Common myeloid progenitor, CD34-positive (primary cell): ENCODE measurements at places on chromosomes 2 and 18.
A peak's percentile ranks its signal among the peaks of the same experiment; 100 is the strongest.

DNA sequence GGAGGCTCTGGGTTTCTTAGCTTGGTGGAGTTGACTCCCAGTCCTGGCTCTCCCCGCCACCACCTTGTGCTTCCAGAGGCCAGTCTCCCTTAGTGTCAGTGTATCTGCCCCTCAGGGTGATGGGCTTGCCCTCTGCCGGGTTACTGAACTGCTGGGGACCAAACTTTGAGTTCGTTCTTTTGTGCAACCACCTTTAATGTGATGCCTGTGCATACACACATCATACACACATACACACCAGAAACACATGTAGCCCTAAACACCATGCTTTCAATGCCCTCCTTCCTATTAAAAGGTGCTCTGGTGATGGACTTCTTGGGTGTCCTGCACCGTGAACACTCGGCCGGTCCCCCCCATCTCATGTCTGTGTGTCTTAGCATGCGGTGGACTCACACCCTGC is 315.1 kb upstream of the EPAS1 start:
- DNase-seq = no peak

- DNase-seq = no peak
Observed at GRCh38 chr2:36423172-36423571, 67.6 kb downstream of the CRIM1 start.

DNA sequence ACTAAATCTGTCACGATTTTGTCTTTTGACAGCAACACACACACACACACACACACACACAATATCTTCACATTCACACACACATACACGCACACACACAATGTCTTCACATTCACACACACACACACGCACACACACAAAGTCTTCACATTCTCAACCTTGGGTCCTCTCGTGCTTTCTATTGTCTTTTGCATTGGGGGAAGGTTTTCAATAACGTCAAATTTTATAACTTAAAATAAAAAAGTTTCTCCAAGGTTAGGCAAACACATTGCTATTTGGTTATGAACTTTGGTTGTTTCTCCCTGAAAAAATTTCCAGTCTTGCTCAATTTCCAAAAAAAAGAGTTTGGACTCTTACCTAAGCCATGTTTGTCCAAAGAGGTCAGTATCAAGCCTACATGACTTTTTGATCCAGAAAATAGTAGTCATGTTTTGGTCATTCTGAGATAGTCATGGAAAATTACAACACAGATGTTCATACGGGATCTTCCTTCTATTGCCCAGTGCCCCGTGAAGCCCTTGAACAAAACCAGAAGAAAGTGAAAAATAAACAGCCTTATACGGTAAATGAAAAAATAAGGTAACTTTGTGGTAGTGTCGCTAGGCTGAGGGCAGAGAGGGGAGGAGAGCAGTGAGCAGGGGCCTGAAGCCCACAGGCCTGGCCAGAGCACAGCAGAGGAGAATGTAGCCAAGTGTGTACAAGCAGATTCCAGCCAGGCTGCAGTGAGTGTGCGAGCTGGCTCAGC is 542.8 kb upstream of the ID2 start:
- no peak for DNase-seq

DNA sequence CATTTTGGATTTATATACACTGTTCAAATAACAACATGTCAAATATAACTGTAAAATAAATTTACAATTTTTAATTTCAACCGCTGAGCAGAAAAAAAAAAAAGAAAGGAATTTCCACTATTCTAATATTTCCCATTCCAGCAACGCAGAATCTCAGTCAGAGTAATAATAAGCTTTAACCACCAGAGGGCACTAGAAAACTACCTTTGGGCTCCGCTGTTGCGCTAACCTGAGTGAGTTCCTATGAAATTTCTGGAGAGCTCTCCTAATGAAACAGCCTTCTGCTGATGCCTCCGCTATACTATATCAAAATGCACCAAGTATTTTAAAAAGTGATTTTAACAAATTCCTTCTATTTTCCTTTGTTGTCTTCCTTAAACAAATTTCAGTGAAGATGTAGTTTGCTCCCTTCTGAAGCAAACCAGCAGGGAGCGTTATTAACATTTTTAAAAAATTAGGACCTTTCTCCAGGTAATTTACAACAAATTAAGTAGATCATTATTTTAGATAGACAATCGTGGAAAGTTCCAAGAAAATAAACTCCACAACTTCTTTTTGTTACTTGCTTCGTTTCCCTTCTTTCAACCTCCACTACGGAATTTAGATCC is 23.0 kb downstream of the ERMN start:
- DNase-seq = peak; percentile 64

DNA sequence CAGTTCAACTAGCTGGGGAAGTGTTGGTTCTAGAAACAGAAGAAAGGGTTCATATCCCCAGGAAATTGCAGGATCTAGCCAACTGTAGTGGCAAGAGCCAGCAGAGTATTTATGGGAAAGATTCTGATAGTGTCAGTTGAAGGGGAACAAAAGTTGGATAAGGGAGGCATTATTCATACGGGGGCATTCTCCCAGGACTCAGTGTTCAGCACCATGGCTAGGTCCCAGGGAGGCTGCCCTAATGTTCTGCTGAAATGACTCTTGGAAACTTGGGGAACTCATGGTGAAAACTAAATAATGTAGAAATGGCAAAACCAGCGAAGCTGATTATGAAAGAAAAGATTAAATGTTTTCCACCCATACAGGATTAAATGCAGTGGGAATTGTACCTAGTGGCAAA is 543.7 kb downstream of the TRIB2 start:
- DNase-seq = no peak

GRCh38 chr2:132439703-132440398 is 23.2 kb downstream of the GPR39 start:
- DNase-seq = no peak

GRCh38 chr2:224432003-224432579 is 30.2 kb upstream of the FAM124B start:
- DNase-seq = no peak

DNA sequence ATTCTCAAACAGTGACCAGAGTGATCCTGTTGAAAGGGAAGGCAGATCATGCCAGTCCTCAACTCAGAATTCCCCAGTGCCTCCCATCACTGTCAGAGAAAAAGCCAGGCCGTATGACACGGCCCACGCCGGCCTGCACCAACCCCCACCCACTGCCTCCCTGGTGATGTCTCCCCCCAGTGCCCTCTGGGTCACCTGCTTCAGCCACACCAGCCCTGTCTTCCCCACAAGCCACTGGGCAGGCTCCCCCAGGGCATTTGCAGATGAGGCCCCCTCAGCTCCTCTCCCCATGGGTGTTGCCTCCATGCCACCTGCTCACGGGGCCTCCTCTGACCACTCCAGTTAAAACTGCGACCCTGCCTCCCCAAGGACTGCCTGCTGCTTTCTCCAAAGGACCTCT is 169.8 kb downstream of the SH3RF3 start:
- DNase-seq = no peak

GRCh38 chr18:11053293-11053692 is 96.1 kb downstream of the PIEZO2 start:
- DNase-seq = no peak

GRCh38 chr2:15242936-15243461 is 318.1 kb downstream of the NBAS start:
- peak; percentile 28 for DNase-seq

DNA sequence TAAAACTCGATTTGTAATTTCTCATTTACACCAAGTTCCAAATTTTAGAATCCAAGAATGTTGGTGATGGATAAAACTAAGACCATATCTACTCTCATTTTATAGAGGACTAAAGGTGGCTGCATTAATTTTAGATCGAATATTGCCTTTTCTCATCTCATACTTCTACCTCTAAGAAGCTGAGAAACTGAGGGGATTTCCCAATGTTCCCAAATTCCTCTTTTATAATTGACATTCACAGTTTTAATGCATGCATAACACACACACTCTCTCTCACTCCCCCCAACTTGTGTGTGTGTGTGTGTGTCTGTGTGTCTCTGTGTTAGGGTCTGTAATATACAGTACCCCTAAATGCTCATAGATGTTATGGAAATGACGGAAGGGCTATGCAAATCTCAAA is 328.8 kb upstream of the SLC14A2 start:
- DNase-seq = no peak

DNA sequence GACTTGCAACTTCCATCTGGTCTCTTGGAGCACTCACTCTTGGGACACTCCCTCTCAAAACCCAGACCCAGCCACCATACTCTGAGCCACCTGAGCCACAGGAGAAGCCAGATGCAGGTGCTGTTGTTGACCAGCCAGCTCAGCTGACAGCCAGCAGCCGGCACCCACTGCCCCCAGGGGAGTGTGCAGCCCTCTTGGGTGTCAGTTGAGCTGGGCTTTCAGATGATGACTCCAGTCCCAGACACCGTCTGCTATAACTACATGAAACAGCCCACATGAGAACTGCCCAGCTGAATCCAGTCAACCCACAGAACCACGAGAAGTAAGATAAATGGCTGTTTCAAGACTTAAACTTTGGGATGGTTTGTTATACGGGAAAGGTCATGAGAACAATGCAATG is 10.7 kb upstream of the IGFBP2 start:
- no peak for DNase-seq

- no peak for DNase-seq
Observed at GRCh38 chr2:48929571-48930301, 174.2 kb upstream of the LHCGR start.

DNA sequence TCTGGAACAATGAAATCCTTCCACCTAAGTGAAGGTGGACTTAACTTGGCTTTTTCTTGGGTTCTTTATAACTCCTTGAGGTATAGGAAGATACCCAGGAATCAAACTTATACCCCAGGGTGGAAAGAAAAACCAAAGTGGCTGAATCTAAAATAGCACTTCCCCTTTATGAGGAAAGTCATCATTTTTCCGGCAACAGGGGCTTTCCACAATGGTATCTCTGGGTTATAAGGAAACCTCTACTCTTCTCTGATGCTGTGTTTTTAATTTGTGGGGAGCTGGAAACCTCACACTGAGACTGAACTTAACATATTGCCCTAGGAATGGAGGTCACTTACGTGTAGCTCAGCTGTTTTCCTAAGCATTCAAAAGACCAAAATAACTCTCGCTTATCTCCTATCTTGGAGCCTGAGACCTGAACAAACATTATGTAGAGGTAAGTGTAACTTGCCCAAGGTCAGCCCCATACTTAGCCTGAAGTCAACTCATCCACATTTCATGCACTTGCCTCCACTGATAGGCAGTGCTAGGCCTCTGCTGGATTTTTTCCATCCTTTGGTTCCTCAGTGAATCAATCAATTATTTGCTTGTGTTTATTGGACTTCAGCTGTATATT is 117.9 kb downstream of the SETBP1 start:
- peak; percentile 76 for DNase-seq

GRCh38 chr2:74991977-74992376 is 33.5 kb downstream of the POLE4 start:
- no peak for DNase-seq

DNA sequence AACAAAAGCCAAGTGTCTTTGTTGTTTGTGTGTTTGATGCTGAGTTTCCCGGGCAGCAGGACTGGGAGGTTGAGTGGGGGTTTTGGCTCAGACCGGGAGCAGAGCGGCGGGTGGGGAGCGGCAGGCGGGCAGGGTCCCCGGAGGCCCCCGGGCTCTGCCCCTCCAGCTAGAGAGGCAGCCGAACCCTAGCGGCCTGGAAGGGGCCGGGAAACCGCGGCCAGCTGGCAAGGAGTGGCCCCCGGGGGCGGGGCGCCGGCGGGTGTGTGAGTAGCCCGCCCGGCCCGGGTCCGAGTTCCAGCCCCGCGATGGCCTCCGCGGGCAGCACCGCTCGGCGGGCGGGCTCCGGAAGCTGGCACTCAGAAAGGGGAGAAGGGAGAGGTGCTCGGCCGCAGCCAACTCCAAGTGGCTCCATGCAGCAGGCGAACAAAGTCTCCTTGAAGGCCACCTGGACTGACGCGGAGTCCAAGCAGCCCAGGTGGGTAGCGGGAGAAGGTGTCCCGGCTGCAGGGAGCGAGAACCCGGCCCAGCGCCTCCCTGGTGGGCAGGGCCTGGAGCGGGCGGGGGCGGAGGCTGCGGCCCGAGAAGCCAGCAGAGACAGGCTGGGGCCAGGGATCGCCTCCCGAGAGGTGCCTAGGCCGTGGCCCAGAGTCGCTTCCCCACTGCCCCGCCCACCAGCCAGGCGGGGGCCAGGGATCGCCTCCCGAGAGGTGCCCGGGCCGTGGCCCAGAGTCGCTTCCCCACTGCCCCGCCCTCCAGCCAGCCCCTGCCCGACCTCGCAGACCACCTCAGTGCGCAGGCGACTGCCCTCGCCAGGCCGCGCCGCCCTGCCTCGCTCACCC is at the start of gene ANKRD53:
ANKRD53 (plus strand) TSS at position 290 of the 839 bp plus-strand sequence; CDS start at position 306, 16 bp downstream.
- DNase-seq = no peak
